Neural progenitor cell (in vitro differentiated cells): ENCODE measurements at places on chromosomes 11 and 22.

DNA sequence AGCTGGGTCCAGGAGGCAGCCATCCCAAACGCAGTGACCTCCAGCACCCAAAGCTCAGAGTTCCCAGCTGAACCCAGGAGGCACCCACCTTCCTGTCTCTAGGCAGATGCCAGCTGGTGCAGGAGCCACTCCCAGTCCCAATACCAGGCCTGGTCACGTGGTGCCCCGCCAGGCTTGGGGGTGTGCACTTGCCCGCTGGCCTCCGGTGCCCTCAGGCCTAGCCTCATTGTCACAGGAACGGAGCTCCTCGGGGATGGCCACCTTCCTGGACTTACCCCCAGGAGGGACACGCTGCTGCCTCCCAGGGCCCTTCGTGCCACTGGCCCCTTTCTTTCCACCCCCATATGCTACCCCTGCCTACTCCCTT is 4.6 kb downstream of the BID start:
- DNase-seq, result no peak

- no peak for DNase-seq
Observed at GRCh38 chr11:132318421-132319157, 948.2 kb downstream of the NTM start.

GRCh38 chr11:63478896-63479295 is 12.1 kb downstream of the PLAAT5 start:
- peak; percentile 71 for DNase-seq

GRCh38 chr11:117528097-117528721 is 200.6 kb downstream of the CEP164 start:
- no peak for DNase-seq

DNA sequence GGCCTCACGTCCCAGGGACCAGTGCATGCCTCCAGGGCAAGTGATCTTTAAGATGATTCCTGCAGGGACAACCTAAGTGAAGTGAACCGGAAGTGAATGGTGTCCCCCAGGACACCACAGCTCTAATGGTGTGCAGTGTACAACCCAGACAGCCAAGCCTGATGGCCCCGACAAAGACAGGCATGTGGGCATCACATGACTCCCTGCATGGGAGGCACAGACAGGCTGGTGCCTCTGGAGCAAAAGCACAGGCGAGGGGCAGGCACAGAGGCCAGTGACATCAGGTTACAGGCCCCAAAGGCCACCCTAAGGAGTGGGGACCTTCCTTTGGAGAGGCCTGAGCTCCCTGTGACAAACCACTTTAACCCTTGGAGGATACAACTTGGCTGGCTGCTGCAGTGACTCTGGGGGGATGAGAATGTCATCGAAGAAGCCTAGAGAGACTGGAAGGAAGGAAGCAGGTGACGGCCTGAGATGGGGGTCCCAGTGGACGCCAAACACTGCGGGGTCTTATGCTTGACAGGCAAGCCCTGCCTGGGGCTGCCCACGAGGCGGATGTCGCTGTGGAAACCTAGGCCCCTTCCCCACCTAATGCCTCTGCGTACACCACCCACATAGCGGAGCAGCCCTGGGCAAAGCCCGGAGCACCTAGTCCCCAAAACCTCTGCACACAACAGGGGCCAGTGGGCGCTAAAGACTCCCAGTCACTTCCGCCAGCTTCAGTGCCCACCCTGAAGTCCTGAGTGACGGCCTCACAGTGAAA is 12.4 kb downstream of the POLR3H start:
- no peak for DNase-seq

GRCh38 chr11:60777572-60777971 is 7.6 kb upstream of the MS4A10 start:
- DNase-seq, result no peak

- no peak for DNase-seq
Observed at GRCh38 chr11:62370743-62371440, 33.6 kb downstream of the ASRGL1 start.

DNA sequence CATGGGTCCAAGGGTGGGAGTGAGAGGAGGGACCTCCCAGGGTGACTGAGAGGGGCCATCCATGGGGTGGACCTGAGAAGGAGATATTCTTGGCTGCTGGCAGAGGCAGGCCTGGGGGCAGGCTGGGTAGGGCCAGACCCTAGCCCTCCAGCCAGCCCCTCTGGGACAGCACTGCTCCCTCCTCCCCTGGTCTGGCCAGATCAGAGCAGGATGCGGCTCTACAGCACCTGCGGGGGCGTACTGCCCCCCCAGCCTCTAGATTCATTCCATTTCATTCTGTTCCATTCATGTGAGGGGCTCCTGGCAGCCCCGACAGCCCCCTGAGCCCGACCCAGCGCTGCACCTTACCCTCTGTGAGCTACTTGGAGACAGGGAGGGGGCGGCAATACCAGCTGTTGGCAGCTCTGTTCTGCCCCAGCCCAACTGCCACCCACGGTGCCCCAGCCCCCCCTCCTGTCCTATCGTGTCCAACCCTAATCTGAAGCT is 34.3 kb upstream of the MYRF start:
- DNase-seq, result no peak

- DNase-seq, result peak; percentile 79
Observed at GRCh38 chr11:33996498-33997454, 54.8 kb upstream of the CAPRIN1 start.

GRCh38 chr11:98180921-98181320 is 839.8 kb upstream of the CNTN5 start:
- no peak for DNase-seq

DNA sequence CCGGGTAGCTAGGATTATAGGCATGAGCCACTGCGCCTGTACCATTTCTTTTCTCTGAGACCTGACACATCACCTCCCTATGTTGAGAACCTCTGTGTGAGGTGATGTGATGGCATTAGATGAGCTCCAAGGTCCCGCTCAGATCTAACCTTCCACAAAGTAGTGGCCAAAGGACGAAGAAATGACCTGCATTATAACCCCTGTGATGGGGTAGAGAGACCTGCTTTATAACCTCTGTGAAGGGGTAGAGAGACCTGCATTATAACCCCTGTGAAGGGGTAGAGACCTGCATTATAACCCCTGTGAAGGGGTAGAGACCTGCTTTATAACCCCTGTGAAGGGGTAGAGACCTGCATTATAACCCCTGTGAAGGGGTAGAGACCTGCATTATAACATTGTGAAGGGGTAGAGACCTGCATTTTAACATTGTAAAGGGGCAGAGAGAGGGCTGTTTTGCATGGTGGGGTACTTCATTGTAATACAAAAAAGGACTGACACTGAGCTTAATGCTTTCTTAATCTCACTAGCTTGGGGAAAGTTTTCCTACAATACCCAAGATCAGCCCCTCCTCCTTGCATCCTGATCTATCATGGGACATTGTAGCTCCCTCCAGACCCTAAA is 8.5 kb downstream of the MIEF1 start:
- no peak for DNase-seq

DNA sequence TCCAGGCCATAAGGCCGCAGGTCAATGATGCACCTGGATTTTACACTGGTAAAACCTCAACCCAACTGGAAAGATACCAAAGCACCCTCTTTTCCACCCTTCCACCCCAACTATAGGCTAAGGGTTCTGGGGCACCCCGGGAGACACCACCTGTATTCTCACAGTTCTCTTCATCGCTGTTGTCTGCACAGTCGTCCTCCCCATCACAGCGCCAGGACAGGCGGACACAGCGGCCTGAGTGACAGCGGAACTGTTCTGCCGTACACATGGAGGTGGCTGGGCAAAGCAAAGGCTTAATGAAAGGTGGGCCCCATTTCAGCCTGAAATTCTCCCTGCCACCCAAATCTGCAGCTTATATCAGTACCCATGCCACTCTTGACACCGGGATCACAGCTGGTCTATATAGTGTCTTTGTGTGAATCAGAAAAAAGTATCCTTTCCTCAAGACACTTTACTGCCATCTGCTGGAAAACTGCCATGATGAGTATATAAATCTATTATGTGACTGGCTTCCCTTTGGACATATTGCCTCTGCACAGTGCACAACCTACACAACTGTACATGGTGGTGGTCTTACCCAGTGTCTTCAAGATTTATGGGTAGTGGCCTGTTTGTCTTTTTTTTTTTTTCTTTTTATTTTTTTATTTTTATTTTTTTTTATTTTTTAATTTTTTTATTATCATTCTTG is 21.5 kb downstream of the LRP4 start:
- DNase-seq, result peak; percentile 39

DNA sequence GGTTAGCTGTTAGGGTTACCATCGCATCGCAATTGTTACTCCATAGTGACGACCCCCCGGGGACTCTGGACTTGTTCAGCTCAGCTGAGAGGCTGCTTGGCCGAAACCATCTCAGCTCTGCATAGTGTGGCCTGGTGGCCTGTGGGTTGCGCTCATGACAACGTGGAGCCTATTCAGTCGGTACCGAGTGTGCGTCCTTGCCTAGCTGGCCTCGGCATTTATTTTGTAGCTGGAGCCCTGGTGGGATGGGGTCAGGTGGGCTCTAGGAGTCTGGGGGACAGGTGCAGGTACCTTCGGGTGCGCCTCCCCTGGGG is 13.5 kb downstream of the LRP5 start:
- no peak for DNase-seq

GRCh38 chr11:93905384-93905783 is 55.0 kb upstream of the VSTM5 start:
- no peak for DNase-seq

DNA sequence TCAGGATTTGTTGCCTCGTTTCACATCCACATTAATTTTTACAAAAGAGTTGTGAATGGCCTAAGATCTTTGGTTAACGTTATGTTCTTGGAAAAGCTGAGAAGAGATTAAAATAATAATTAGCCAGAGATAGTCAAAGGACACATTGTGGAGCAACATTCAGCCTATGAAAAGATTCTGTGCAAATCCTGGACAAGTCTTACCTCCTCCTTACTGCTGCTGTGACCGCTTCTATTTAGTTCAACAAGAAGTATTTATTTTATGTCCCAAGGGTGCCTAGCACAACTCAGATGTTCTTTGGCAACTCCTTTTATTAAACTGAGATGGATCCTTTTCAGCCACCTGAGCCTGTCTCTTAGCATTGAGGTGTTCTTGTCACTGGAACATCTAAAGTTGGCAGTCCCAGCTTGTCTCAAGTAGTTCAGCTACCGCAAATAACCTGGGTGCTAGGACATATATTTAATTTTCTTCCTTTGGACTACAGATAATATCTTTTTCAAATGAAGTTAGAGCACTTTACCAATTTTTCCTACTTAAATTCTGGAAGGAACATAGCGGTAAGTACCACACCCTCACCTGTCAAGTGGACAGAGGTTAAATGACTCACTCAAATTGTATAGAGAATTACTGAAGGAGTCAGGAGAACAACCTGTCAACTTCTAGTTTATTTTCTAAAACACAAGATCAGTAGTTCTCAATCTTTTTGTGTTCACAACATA is 80.5 kb upstream of the CHRM4 start:
- DNase-seq, result no peak

- no peak for DNase-seq
Observed at GRCh38 chr11:20221566-20221965, 61.3 kb upstream of the DBX1 start.

GRCh38 chr22:23685205-23685784 is 5.5 kb upstream of the RGL4 start:
- DNase-seq, result no peak

DNA sequence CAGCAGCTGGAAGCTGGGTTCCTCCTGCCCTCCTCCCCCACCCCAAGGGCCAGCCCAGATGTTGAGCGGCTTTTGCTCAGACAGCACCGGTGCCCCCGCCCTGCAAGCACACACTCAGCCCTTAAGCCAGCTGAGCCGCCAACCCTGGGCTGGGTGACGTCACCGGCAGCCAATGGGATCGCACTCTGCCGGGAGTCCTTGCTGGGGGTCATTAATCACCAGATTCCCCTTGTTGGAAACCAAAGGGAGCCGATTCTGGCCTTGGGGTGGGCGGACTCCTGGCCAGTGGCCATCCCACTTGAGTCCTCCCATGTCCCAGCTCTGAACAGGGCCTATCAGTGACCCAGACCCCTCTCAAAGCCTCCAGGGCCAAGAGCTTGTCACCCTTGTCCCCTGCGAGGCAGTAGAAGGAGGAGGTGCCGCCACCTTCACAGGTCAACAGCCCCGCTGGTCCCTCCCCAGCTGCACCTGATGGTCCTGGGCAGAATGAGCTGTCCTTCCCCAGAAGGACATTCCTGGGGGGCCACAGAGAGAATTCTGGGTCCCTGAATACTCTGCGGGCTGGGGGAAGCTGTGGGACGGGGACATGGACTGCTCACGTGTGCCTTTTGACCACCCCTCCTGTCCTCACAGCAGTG is 7.4 kb downstream of the DUSP8 start:
- DNase-seq, result peak; percentile 90

DNA sequence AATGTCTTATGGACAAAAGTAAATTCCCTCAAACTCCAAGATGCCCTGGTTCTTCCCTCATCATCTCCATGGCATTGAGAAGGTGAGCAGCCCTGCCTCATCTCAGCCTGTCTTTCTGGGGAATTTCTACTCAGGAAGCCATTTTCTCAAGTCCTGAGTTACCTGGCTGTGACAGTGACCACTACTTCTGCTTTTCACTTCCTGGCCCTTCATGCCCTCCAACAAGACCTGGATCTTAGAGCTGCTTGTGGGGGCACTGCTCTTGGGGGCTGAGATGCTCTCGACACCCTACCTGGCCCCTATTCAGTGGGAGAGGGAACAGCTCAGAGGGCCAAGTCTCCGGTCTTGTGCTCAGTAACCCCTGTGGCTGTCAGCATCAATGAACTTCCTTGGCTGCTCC is 5.5 kb upstream of the IGSF22 start:
- DNase-seq, result no peak

- DNase-seq, result peak; percentile 98
Observed at GRCh38 chr22:39388261-39389011, 11.1 kb upstream of the TAB1 start.

- peak; percentile 76 for DNase-seq
Observed at GRCh38 chr22:37068859-37069258, 17.3 kb downstream of the KCTD17 start.

DNA sequence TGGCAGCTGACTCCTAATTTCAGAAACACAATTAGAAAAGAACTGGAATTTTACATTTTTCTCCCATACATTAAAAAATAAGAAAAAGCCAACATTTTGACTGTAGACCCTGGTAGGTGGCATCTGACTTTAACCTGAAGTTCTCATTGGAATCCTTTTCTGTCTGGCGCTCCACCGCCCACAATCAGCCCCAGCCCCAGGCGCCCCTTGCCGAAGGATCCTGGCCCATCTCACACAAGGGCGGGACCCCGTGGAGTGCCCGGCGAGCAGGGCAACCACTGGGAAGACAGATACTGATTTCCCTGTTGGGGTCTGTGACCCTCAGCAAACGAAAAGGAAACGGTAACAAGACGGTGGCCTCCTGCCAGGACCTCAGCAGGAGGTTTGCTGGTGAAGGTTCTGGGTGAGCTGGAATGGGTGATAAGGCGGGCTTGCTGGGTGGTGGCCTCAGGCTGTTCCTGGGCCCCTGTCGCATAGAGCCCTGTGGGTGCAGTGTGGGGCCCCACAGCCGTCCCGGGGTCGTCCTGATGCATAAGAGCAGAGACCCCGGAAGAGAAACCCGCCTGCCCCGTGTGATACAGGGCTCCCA is 15.7 kb downstream of the TSPO start:
- no peak for DNase-seq

GRCh38 chr22:44576311-44577260 is 78.6 kb upstream of the RTL6 start:
- DNase-seq, result no peak

GRCh38 chr11:83813296-83813695 is 527.1 kb upstream of the CCDC90B start:
- no peak for DNase-seq

GRCh38 chr11:44766112-44766971 is 39.6 kb downstream of the TSPAN18 start:
- no peak for DNase-seq
